Stimulated activated CD4-positive, alpha-beta T cell treated with anti-CD3 and anti-CD28 coated beads, TNF-alpha, amount 100 ng/mL, for 1 hour (primary cell): ENCODE measurements at places on chromosomes 6 and 20.
A peak's percentile ranks its signal among the peaks of the same experiment; 100 is the strongest.

- DNase-seq = no peak
Observed at GRCh38 chr6:123533862-123534648, 102.7 kb downstream of the TRDN start.

DNA sequence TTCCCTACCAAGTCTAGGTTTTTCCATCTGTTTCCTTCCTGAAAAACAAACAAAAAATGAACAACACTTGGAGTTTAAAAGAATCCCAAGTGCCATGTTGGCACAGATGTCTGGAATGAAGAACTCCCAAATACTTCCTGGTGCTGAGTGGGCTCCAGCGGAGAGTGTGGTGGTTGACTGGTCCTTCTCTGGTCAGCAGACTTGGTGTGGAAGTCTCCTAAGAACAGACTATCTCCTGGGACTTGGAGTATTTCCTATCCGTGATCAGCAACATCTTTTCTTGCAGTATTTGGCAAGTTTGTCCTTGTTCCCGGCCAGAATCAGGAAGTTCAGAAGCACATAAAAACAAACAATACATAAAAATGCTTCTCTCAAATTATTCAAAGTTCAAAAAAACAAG is 154.1 kb downstream of the MTFR2 start:
- DNase-seq = no peak

DNA sequence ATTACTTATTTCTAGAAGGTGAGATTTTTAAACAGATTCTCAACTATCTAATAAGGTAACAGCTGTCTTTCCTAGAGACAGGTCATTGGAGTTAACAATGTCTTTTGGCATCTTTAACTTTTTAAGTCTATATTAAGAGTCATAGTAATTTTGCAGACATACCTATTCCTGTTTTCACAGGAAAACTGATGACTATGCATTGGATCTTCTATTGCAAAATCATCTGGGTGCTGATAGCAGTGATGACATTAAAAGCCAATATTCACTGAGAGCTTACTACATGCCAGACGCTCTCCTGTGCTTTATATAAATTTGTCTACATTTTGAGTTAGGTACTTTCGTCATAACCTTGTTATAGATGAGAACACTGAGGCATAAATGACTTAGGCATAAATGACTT is 462.4 kb upstream of the MARCKS start:
- DNase-seq = no peak

GRCh38 chr6:25232479-25232878 is 46.7 kb upstream of the CARMIL1 start:
- no peak for DNase-seq

DNA sequence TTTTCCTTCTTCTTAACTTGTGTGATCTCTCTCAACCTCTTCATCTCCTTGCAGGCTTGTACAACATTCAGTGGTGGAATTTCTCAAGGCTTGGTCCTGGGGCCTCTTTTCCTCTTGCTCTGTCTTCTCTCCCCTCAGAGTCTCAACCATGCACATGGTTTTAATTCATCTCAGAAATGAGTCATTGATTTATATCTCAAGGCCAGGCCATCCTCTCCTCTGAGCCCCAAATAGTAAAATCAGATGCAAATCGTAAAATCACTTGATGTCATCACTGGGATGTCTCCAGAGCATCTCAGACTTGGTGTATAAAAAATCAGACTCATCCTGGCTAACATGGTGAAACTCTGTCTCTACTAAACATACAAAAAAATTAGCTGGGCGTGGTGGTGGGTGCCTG is 85.0 kb downstream of the FNDC1 start:
- no peak for DNase-seq

DNA sequence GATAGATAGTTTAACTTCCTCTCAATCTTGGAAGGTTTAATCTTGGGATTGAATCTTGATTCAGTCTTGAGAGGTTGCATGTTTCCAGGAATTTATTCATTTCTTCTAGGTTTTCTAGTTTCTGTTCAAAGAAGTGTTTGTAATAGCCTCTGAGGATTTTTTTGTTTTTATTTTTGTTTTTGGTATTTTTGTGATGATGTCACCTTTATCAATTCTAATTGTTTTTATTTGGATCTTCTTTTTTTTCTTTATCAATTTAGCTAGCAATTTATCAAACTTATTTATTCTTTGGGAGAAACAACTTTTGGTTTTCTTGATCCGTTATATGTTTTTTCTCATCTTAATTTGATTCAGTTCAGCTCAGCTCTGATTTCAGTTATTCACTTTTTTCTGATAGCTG is 41.5 kb upstream of the ADGRB3 start:
- DNase-seq = no peak

DNA sequence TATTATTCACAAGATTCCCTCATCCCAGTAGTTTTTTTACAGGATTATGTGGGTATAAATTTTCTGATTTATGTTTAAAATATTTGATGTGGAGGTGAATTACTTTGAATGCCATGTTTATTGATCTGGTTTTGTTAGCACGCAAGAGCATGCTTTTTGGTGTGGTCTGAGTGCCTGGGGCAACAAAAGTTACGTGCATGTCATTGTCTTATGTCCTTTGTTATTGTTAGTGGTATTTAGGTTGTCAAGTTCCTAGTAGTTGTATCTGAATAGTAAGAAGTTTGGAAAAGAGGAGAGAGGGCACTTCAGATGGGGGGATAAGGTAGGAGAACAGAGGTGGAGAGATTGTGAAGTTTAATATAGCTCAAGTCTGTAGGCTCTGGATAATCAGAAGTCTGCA is 95.0 kb downstream of the ATRN start:
- no peak for DNase-seq

- DNase-seq = no peak
Observed at GRCh38 chr6:18302561-18303439, 38.5 kb upstream of the DEK start.

DNA sequence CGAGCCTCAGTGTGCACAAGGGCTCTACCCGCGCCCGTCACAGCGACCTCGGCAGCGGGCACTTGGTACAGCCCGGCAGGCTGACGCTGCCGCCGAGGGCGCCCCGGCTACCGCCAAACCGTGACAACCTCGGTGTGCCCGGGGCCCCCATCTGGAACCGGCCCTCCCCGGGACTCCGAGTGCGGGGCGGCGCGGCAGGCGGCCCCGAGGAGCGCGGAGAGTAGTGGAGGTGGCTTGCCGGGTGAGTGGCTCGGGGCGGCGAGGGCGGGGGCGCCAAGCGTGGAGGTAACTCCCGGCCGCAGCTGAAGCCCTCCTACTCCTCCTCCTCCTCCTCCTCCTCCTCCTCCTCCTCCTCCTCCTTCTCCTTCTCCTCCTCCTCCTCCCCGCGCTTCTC is at the start of gene ISM1:
ISM1 (plus strand) TSS at position 371 of the 394 bp plus-strand sequence. CDS start 503 bp downstream, outside the sequence.
- peak; percentile 37 for DNase-seq

- DNase-seq = no peak
Observed at GRCh38 chr20:23125625-23126191, 39.6 kb upstream of the CD93 start.

DNA sequence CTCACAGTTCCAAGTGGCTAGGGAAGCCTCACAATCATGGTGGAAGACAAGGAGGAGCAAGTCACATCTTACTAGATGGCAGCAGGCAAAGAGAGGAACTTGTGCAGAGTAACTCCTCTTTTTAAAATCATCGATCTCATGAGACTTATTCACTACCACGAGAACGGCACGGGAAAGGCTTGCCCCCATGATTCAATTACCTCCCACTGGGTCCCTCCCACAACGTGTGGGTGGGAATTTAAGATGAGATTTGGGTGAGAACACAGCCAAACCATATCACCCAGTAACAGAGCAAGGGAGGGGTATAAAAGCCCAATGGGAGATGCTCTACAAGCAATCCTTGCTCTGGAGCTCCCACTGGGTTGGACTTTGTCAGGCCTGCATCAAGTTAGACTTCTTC is 80.4 kb downstream of the JPH2 start:
- DNase-seq = no peak

GRCh38 chr20:25042531-25043498 is 15.1 kb downstream of the ACSS1 start:
- no peak for DNase-seq
